ENCODE measurements at places on chromosomes 7 and 10.

DNA sequence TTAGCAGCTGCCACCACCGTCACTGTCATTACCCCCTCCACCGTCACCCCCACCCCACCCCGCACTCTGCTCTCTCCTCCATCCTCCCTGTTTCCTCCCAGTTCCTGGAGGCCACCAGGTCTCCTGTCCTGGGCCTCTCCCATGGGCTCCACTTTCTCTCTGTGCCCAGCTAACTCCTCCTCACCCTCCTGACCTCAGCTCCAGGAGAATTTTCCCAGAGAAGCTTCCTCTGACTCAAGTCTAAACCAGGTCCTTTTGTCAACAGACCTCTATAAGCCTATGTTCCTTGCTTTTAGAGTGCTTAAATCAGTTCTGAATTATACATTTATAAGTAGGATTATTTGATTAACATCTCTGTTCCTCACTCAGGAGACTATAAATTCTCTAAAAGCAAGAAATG is 150.0 kb downstream of the ARHGAP12 start:
- no peak for DNase-seq

- peak; percentile 40 for DNase-seq
Measured at GRCh38 chr7:22109761-22110160, 164.1 kb upstream of the CDCA7L start.

GRCh38 chr10:95478935-95479334 is 82.2 kb downstream of the SORBS1 start:
- DNase-seq: no peak

DNA sequence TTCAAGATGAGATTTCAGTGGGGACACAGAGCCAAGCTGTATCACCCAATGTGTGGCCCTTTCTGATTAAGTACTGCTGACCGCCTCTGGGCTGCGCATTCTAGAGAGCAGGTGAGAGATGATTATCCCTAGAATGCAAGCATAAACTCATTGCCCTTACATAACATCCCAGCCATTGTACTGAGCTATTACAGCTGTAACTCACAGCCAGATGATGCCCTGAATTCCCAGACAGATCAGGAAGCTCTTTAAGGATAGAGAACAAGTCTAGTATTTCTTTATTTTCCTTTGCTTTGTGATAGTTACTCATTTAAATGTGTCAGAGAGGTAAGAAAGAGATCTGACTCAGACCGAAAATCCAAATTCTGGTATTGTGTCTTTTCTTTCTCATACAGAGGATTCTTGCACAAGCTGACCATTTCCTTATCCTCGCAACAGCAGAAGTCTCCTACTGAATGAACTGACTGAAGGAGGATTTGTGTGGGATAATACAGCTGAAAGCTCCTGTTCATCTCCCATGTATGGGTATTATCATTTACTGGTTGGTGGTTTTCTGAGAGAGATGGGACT is 58.4 kb downstream of the ZNF22 start:
- DNase-seq: no peak

DNA sequence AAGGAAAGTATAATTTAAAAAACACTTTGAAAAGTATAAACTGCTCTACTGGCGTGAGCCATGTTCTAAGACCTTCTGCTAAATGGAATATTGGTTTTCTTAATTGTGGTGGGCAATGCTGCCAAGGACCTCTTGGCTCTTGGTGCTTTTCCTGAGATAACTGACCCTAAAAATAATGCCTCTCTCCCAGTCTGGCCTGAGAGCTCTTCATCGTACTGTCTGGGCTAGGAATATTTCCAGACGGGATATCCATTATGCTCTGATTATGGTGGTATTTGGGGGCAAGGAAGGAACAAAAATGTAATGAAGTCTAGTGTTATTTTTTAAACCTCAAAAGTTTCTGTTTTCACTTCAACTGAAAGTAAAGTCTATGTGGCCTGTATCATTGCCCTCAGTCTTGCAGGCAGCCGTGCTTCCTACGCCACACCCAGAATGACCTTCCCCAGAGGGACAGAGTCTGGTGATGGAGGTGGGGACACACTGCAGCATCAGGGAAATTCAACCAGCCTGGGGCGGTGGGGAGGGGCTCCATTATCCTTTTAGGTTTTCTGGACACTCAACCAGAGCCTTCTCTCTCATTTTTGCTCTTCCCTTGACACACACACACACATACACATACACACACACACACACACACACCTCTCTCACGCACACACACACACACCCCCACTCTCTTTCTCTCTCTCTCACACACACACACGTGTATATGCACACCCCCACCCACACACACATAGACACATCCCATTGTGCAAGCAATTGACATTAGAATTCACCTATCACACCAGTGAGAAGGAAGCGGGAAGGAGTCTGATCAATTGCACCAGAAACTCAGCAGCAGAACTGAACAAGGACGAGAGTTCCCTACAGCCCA is 99.6 kb downstream of the LRRC18 start:
- no peak for DNase-seq

DNA sequence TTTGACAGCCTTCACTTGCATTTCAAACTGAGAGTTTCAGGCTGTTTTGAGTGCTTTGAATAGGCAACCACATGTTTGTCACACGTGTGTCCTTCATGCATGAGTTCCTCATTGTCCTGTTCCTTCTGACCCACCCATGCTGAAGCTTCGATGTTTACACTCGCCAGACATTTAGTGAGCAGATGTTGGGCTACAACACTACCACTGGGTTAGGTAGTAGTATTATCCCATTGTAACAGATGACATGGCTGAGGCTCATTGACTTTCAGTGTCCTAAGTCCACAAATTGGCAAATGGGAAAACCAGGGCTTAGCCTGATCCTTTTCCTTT is 456.1 kb downstream of the PHTF2 start:
- DNase-seq: no peak

- DNase-seq: no peak
Measured at GRCh38 chr7:156612930-156613329, 27.6 kb upstream of the RNF32 start.

DNA sequence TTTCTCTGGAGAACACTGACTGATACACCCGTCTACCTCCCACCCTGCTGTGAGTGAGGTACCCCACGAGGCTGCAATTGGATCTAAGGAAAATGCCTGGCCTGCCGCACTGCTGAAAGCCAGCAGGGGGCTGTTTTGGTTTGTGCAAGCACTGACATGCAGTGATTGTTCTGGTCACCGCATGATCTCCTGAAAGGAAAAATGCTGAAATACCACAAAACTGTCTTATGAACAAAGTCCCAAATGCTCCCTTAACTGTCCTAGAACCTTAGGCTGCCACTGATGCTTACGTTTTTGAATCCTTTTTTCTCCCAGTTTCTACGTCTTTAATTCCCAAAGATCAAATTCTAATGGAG is 132.7 kb downstream of the JCAD start:
- peak; percentile 71 for DNase-seq

DNA sequence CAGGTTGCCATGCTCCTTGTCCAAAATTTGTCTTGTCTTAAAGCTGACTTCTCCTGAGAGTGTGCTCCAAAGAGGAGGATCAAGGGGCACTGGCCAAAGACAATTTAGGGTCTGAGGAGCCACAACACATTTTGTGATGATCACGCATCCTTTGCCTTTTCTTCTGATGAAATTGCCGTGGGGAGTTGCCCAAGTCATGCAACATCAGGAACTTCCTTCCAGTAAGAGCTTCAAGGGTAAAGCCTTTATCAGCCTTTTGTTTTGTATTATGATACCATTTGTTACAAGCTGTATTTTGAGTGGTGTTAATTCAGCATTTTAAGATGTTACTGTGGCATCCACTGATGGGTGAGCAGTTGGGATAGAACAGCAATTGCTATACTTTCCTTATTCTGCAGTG is 131.2 kb upstream of the MKI67 start:
- DNase-seq: no peak

DNA sequence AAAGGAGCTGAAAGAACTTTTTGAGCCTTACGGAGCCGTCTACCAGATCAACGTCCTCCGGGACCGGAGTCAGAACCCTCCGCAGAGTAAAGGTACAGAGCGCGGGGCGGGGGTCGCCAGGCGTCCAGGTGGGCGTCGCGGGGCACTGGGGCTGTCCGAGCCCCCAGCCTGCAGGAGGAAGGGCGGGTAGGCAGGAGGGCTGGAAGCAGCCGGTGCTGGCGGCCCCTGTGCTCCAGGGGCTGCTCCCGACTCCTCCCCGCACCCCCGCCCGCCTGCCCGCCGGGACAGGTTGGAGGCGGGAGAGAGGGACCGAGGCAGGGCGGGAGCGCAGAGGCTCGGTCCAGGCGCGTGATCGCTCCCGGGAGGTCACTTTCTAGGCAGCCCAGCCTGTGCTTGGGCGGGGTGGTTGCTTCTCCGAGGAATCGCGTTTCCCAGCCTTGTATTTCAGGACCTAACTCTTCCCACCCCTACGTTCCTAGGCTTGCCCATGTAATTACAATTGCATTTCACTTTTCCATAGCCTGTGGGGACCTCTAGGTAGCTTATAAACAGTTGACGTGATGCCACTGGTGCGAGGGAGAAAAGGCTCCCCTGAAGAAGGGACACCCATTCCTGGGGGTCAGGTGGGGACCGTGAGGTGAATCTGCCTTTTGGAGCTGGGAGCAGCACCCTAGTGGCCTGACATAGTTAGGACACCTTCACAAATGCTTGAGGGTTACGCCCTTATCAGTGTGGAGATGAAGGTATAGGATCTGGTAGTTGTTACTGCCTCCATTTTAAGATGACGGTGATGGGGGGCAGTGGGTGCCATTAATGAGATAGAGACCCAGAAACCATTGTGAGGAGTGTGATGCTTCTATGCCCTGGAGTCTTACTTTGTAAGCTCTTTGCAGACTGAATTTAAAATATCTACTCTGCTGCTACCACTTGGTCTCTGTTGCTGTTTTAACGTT is 148.2 kb downstream of the CELF2 start:
- DNase-seq: no peak

DNA sequence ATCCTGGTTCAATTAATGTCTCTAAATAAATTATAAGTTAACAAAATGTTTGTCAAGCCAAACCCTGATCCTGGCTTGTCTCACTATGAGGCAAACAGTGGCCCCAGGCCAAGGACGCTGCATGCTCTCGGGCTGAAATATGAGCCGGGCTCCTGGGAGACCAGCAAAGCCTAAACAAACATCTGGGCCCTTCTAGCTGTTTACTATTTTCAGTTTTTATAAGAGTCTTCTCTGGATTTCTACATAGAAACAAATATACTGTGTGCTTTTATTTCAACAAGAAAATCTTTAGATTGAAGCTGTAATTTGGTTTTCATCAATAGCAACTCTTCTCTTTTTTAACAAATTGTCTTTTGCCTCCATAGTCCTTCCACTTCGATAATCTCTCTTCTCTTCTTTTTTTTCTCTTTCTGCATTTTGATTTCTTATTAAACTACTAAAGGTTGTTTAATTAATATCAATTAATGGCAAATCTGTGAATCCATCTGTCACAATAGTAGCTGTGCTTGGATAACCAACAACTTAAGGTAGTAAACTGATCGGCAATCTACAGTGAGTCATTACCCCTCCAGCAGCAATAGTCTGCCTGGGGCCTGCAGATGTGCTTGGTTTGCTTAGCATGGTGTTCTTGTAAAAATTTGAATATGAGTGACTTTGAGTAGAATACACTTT is 83.3 kb upstream of the DNAJC1 start:
- DNase-seq: peak; percentile 87

DNA sequence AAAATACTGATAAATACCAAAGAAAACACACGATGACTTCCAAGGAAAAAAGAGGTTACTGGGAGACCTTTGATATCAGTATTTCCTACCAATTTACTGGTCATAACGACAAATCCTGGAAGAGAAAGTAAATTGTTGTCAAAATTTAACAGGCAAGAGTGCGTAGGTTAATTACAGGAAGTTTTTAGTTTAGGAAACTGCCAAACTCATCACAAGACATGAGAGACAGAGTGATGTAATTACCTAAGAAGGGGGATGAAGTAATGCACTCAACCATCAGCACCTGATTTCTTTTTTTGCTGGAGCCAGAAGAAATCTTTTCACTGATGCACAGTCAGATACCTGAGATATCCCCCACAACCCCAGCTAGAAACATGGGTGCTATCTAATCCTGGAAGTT is 16.8 kb downstream of the MACC1 start:
- no peak for DNase-seq

DNA sequence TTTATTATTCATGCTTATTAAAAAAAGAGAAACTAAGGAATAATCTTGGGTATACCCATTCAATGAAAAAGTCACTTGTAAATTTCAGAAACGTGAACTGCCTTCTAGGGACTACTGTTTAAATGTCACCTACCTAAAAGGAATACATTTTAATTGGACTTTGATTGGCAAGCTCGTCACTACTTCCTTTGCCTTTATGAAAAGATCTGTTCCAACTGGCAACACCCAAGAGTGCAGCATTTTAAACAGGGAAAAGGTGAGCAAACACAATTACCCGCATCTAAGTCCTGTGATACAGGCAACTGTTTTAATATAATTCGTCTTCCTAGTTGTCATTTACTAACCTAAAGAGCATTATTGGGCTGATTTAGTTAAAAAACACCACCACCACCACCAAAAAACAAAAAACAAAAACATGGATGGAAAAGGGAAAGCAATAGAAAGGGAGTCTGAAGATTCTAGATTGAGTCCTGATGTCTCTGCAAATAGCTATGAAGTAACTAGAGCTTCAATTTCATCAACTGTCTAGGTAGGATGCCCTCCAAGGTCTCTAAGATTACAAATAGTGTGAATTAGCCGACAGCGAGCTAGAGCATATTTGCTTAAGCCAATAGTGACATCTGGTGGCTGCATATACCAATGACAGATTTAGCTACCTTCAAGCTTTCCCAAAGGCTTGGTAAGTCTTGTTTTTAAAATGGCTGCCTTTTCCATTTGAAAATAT is 33.8 kb upstream of the ICA1 start:
- peak; percentile 85 for DNase-seq

DNA sequence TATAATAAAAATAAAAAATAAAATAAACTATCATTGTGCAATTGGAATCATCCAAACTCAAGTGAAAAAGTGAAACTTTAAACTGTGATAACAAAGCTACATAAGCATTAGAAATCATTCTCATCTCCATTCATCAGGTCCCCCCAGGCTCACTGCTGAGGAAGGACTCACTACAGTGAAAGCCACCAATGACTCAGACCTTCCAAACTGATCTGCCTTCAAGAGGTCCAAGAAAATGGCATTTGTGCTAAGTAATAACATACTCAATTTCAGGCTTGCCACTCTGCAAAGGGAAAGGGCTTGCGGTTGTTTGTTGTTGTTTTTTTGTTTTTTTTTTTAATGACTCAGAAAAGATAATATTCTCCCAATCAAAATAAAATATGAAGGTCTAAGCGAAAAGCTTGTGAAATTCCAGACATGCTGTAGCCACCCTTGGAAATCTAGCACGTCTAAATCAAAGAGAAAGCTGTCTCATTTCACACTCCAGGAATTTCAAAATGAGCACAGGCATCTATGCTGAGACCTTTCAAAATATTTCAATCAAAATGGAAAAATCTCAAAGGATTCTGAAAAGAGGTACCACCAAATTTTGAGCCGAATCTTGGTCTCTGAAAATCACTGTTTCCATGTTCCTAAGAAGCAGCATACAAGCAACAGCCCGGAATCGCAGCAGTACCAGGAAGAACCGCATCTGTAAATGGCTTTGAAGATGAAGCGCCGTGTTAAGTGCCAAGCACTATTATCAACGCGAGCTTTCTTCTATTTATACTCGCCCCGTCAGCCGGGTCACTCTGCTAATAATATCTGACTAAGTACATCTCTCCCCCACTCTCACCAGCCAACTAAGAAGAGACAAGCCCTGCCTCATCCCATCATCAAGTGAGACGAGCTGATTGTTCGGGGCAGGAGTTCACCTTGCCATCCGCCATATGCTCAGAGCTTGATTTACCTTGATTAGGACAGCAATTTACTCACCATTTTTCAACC is 13.5 kb downstream of the SFMBT2 start:
- peak; percentile 27 for DNase-seq

All from MCF 10A (cell line).